ENCODE measurements at places on chromosomes 6 and 20.
A peak's percentile ranks its signal among the peaks of the same experiment; 100 is the strongest.

DNA sequence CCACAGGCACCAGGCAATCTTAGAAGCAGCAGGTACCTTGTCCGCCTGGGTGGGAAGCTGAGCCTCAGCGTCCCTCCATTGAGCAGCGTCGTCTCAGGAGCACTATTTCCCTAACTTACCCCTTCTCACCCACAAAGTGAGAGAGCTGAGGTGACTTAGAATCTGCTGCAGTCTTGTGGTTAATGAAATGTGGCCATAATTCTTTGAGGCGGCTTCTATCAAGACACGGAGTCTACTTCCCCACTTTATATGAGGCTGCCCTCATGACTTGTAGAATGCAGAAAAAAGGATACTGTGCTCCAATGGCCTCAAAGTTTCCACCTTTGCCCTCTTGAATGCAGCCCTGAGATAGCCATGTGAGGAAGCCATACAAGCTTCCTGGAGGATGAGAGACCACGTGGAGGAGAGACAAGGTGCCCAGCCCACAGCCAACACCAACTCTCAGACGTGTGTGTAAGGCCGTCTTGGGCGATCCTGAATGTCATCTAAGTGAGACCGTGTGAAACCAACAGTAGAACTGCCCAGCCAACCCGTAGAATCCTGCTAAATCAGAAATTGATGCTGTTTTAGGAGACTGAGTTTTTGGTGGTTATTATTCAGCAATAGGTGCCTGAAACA is 9.1 kb upstream of the TAGAP start:
- DNase-seq = no peak

GRCh38 chr20:40765814-40766480 is 76.9 kb upstream of the MAFB start:
- DNase-seq = no peak

DNA sequence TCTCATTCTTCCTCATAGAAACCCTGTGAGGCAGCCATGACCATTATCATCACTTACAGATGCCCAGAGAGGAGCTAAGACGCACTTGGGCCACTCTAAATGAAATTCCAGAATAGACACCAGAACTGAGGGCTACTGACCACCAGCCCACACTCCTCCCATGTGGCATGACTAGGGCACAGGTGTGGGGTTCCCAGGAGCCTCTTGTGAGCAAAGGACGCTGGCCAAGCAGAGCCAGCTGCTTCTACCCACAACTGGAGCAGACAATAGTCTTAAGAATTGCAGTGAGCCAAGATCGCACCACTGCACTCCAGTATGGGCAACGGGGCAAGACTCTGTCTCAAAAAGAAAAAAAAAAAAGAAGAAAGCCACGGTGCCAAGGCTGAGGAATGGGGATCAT is 10.0 kb downstream of the AHCY start:
- no peak for DNase-seq

GRCh38 chr6:124254941-124255685 is 451.4 kb downstream of the NKAIN2 start:
- DNase-seq = no peak

DNA sequence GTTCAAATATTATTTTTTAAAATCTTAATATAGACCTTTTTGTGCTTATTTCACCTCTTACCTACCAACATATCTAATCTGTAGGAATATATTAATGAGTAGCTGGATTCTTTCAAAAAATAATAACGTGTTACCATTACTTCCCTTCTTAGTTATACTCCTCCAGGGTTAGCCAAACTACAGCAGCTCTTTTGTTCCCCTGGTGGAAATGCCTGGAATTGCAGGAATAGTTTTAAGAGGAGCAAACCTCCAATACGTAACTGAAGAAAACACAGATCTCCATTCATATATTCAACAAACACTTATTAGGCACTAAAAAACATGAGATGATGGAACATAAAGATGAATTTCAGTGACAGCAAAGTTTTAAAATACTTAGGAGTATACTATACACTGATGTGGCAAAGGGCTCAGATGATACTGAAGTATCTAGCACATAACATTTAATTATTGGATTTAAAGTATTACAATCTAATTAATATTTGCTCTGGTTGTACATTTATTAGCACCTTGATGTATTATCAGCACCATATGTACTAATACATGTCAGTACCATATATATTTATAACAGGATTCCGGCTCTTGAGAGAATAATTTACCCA is 78.3 kb downstream of the TBX18 start:
- DNase-seq = no peak

GRCh38 chr20:2301164-2301622 is 5.4 kb downstream of the TGM3 start:
- DNase-seq = peak; percentile 21

DNA sequence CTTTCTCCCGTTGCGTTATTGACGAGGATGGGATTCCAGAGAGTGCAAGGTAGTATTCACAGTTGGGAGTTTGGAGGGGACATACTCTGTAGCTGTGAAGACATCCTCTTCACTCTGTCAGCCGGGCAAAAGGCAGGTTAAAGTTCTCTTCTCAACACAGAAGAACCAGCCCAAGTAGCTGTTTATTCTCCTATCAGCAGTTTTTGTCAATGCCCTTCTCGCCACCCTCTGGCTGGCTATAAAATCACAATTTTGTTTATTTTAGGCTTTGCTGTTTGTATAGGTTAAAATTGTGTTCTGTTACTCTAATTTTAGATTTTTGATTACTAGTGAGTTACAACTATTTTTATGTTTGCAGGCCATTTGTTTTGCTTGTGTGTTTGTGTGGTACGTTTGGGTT is 37.9 kb upstream of the MAS1 start:
- DNase-seq = no peak

- DNase-seq = no peak
These were observed 36.9 kb downstream of the STK38 start for GRCh38 chr6:36510365-36510764.

DNA sequence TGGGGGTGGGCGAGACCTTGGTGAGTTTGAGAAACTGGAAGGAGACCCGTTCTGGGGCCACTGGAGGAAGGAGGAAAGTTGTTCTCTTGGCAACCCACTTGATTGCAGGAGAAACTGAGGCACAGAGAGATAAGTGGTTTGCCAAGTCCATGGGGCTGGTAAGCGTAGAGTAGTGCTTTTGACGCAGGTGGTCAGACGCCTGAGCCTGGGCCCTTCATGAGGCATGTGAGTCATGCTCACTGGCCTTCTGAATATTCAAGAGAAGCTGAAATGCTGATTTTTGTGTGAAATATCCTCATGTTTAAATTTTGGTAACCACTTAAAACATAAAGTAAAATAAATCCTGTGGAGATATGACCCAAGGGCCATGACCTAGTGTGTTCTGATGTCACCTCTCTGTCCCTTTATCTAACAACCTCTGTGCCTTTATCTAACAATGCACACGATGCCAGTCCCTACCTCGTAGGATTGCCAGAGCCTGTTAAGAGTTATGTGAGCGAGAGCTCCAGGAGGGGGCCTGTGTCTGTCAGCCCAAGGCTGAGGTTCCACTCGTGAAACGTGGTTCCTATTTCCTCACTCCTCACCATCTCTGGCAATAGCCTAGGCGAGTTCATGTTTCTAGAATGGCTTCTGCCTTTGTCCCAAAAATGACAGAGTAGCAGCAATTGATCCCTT is 32.8 kb upstream of the PMEPA1 start:
- DNase-seq = no peak

DNA sequence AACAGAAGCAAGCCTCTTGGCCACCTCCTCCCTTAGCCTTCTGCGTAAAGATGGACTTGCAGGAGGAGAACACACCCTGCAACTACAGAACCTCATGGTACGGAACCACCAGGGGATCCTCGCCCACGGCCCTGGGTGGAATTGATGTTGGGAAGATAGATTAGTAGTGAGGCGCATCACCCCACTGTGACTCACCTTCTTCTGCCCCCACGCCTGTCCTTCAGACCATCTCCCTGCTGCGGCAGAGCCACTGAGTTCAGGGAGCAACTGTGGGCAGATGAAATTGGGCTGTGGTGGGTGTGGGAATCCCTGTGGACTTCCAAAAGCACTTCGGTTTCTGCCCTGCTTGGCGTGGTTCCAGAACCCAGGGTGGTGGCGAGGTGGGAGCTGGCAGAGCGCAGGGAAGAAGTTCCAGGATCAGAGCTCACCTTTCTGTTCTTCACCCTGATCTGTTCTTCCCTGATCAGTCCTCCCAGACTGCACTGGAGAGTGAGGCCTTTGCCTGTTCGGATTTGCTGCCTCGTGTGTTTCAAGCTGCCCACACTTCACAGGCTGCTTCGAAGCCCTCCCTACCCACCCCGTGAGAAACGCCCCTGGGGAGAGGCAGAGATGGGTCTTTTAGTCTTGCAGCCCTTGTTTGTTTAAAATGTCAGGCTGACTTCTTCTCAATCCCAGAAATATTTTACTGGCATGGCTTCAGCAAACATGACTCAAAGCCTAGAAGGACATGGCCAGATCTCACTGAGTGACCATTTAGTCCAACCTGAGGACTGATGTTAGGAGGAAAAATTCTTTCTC is 92.8 kb upstream of the MLN start:
- DNase-seq = no peak

DNA sequence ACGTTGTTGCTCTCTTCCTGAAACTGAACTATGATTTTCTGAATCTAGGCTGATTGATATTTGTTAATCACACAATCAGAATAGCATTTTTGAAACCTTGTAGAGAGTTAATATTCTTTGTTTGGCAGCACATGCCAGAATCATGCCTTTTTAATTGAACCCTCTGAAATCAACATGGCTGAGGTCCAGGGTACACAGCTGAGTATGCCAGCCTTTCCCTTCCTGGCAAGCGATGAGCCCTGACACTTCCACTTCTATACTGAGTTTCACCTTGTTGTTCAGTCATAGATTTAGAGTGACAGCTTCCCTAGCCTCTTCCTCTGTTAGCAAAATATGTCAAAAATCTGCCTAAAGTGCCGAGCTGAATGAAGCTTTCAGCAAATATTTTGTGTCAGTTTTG is 6.8 kb downstream of the HDDC2 start:
- DNase-seq = no peak

DNA sequence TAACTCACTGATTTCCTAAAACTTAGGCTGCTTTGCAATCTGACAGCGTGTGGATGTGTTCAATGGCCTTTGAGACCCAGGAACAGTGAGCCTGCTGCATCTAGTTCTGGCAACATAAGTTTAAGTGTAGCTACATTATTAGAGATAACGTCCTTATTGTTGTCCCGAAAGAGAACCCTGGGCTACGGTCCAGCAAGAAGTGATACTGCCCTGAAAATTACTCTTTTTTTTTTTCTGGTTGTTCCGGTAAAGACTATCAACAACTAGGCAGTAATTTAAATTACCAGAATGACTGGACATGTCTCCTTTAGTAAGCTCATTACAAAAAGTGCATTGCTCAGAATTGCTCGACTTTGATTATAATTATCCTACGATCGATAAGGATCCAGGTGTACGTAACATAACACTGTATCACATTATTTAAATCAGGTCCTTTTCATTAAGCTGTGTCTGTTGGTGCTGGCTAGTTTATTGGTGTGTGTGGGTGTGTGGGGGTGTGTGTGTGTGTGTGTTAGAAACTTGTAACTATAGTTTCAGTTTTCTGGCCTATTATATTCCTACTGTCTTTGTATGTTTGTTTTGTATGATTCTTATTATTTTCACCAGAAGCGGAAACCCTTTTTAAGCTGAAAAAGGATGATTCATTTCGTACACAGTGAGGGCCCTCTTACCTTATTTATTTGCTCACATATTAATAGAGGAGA is 3.0 kb downstream of the TSHZ2 start:
- DNase-seq = no peak

DNA sequence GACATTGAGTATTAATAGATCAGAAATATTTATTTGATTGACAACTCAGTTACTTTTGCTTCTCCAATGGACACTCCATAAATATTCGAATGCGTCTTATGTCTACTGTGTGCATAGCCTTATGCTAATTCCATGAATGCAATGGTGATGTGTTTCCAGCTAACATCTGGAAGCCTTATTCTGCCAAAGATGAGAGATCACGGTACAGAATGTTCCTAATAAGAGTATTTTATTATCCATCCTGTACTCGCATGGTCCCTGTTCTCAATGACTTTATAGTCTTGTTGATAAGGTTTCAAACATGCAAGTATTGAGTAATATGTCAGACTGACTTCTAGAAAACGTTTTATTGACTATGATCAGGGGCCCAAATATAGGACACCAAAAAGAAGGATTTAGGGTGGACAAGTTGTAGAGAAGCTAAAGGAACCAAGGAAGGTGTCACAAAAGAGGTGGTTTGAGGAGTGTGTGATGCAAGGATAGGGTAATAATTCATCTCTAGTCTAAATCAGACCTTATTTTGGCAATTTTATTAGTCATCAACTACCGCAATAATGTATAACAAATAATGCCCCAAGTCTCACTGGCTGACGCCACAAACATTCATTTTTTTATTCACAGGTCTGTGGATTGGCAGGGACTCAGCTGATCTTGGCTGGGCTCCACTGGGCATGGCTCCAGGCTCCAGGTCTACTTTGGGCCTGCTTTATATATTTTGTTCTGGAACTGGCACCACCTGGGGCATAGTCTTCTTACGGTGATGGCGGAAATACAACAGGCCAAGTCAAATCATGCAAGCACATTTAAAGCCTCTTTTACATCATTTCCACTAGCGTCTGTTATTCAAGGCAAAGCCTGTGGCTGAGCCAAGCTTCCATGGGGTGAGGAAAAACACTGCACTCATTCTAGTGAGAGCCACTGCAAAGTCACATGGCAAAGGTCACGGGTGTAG is 24.5 kb upstream of the CD83 start:
- DNase-seq = no peak

DNA sequence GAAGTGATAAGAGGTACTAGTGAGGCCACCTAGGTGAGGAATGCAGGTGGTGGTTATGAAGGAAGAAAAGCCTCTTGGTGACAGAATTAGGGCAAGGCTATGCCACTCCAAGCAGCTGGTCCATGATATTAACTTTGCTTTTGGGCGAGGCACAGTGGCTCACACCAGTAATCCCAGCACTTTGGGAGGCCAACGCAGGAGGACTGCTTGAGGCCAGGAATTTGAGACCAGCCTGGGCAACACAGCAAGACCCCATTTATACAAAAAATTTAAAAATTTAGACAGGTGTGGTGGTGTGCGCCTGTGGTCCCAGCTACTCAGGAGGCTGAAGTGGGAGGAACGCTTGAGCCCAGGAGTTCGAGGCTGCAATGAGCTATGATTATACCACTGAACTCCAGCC is 56.1 kb downstream of the SERAC1 start:
- DNase-seq = no peak

- DNase-seq = no peak
These were observed 6.4 kb downstream of the TAB2 start for GRCh38 chr6:149323925-149324324.

GRCh38 chr6:53686355-53686940 is 20.9 kb upstream of the KLHL31 start:
- no peak for DNase-seq

DNA sequence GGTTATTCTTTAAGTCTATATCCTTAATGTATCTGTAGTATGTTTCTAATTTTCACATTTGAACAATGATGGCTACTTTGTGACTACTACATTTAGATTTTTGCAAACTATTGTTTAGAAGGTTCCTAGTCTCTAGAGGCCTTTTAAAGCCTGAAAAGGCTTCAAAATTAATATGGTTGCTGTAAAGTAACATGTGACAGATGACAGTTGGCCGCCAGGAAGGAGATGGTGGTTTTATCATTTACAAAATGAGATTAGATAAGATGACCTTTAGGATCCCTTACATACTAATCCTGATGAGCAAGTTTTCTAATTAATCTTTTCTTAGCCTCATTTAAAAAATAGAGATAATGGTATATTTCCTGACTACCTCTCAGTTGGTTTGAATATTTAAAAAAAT is 18.8 kb downstream of the SCAF8 start:
- DNase-seq = no peak

- peak; percentile 53 for DNase-seq
These were observed 22.5 kb downstream of the MOCS3 start for GRCh38 chr20:50980851-50981713.

- no peak for DNase-seq
These were observed 810 bp downstream of the MRPL18 start for GRCh38 chr6:159790956-159791598.

- no peak for DNase-seq
These were observed 217.6 kb upstream of the PMEPA1 start for GRCh38 chr20:57927376-57927775.

All from posterior cingulate gyrus (tissue), 11 donors.